ENCODE measurements at places on chromosomes 3 and 15.

- DNase-seq, result no peak
Observed at GRCh38 chr15:92584105-92584504, 71.5 kb downstream of the FAM174B start.

GRCh38 chr3:30933478-30934207 is 39.2 kb upstream of the GADL1 start:
- no peak for DNase-seq

DNA sequence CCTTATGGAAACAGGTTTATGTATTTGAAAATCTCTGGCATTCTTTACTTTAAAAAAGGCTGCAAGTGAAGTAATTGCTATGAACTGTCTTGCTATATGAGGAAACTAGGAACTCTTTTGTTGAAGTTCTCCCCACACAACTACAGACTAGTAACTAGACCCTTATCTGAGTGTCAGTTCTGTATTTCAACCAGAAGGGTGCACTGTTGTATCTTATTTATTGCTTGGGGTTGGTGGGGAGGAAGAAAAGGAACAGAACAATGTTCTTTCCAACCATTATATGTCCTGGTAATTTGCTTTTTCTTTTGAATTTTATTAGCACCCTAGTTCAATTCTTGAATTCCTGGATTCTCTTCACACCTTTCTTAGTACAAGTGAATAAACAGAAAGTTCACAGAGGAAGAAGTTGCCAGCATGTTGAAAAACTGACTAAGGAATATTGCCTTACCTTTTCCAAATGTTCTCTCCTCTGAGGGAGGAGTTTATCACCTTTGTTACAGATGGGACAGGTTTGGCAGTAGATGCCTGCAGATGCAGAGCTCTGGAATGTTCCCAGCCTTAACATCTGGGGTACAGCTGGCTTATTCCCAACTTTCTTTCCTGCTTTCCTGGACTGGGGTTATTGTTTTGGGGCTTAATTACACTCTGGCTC is 162.4 kb upstream of the CFAP20DC start:
- DNase-seq, result no peak

GRCh38 chr3:157464321-157464720 is 27.7 kb downstream of the PTX3 start:
- no peak for DNase-seq

- DNase-seq, result no peak
Observed at GRCh38 chr15:25850154-25851111, 12.7 kb downstream of the ATP10A start.

DNA sequence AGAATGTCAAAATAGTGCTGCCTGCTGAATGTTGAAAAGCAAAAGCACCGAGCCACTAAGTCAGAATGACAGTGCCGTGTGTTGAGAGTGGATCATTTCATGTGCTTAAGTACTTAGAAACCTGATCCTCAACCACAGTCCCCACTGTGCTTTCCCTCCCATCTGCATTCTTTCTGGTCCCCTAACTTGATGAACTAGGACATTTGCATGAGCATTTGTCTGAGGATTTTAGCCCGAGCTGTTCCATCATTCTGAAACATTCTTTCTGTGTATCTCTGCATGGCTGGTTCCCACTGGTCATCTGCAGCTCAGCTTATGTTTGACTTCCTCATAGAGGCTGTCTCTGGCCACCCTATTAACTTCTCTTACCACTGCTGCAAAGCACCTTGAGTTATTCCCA is 42.0 kb downstream of the SST start:
- DNase-seq, result no peak

Measured in esophagus squamous epithelium (tissue), 5 donors.